ENCODE measurements at places on chromosomes 7 and 10. TPM values are rescaled to one million over a fixed set of nuclear protein-coding genes. Genes with fewer than 3 reads are reported as not detected.

CHST15 gene
- total RNA-seq = 12.5 TPM

CUBN gene
- total RNA-seq = 1.4 TPM

BHLHA15 gene
- total RNA-seq = not detected

TEX36 gene
- not detected for total RNA-seq

DOCK4 gene
- 7.7 TPM for total RNA-seq

CHCHD3 gene
- 42.6 TPM for total RNA-seq

ANXA8 gene
- total RNA-seq = 32.5 TPM

DNA sequence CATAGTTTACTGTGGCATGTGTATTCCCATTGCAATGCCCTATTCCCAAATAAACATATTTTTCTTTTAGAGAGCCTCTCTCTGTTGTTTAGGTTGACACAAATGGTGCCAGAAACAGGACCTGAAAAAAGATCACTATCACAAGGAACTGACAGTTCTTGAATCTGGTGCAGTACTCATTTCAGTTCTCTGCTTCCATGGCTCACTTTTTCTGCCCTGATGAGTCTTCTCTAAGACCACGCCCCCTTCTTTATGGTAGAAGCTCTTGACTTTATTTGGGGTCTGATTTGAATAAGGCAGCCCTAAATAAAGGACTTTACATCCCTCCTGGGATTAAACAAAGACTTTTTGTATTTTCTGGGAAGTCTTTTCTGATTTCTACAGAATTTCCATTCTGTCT lies 3.5 kb upstream of the CCDC126 start:
- DNase-seq = no peak

DNA sequence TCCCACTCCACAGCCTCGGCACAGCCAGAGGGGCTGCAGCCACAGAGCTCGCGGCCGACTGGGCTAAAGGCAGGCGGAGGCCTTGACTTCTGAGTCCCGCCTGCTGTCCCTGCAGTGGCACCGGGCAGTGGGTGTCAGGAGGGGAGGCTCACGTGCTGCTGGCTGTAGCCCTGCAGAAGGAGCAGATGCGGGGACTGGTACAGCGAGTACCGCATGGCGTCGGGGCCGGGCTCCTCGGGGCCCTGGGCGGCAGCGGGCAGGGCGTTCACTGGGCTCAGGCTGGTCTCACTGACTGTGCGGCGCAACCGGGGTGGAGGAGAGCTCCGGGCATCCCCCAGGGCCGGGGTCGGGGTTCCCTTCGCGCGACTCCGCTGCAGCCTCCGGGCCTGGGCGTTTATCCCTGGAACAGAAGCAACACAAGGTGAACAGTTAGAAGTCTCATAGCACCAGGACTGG lies 25.6 kb downstream of the PAPOLB start:
- no peak for DNase-seq

- DNase-seq = no peak
Measured at GRCh38 chr10:61052469-61053205, 108.7 kb upstream of the RHOBTB1 start.

DNA sequence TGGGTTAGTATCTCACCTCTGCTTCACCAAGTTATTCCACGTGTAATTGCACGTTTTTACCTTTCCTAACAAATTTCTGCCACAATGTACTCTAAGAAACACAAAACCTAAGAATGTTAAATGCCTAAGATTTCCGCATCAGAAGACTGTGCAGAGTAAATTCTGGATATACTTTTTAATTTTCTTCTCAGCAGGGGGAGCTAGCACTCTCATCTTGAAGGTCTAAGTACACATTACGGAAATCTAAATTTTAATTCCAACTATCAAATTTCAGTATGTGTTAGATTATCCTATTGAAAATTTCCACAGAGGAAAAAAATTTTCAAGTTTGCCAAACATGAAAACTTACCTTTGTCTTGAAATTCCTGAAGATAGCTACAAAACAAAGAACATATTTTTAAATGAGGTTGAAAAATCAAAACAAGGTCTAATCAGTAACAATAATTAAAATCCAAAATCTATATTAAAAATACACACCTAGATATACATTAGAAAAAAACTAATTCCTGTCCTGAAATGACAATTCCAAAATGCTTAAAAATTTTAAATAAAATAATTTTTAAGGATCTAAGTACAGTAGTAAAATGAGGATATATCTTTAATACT lies 10.5 kb downstream of the SKAP2 start:
- peak; percentile 82 for DNase-seq

DNA sequence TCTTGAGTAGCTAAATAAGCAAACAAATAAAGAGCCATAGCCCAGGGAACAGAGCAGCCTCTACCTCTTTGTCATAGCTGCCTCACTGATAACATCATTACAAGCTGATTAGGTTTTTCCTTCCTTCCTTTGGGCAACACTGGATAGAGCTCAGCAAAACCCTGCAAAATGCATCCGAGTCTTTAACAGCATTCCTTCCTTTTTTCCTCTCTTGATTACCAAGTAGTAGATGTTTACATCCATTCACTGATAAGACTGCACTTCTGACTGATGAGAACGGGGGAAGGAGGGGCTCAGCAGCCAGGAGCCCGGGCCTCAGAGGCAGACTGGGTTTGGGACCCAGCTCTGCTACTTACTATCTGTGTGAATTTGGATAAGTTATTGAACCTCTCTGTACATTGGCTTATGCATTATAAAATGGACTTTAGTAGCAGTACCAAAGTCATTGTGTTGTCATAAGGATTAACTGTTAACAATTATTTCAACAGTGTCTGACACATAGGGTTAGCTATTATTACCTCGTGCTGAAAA lies 214.2 kb downstream of the ANK3 start:
- DNase-seq = no peak

GRCh38 chr10:70190581-70190980 lies 20.3 kb upstream of the SAR1A start:
- peak; percentile 91 for DNase-seq

DNA sequence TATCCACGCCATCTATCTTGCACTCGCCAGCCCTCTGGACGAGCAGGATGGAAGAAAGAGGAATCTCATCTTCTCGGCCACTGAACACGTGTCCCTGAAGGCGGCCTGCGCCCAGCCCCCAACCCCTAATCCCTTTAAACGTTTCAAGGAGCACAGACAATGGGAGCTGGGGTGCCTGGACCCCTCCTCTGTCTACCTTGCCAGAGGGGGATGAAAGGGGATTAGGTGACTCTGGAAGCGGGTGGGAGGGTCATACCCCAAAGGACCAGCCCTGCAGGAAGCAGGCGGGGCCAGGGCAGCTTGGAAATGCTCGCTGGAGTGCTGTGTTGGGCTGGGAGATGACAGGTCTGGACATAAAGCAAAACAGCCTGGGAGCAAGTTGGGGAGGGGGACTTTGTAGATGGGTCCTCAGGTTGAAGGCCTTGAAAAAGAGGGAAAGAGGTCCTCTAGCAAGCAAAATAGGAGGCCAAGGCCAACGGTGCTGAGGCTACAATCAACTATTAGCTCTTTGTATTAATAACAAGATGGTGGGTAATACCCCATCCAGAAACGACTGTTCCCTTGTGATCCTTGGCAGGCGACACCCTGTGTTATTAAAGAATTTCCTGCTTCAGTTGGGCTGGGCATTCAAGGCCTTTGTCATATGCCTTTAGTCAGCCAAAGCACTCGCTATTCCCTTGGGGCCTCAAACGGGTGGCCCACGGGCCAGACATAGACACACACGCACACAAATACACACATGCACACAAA lies 126.5 kb upstream of the UNC5B start:
- no peak for DNase-seq

DNA sequence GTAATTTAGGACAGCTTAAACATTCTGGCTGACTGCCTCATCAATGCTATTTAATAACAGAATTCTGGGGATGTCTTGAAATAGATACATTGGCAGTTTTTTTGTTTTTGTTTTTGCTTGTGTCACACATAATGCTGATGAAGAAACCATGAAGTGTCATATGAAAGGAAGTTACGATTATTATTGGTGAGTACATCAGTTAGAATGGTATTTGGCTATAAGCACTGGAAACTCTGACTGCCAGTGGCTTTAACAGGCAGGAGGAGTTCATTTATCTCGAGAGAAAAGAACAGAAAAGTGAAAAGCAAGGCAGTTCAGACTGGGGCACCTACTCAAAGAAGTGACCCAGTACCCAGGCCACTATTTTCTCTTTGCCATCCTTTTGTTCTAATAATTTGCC lies 18.1 kb downstream of the LSM8 start:
- DNase-seq = no peak

GRCh38 chr10:89241486-89242344 lies 9.9 kb downstream of the LIPA start:
- no peak for DNase-seq

GRCh38 chr7:94676431-94676830 lies 20.5 kb upstream of the SGCE start:
- no peak for DNase-seq

- DNase-seq = no peak
Measured at GRCh38 chr7:2953588-2954407, 89.9 kb downstream of the CARD11 start.

DNA sequence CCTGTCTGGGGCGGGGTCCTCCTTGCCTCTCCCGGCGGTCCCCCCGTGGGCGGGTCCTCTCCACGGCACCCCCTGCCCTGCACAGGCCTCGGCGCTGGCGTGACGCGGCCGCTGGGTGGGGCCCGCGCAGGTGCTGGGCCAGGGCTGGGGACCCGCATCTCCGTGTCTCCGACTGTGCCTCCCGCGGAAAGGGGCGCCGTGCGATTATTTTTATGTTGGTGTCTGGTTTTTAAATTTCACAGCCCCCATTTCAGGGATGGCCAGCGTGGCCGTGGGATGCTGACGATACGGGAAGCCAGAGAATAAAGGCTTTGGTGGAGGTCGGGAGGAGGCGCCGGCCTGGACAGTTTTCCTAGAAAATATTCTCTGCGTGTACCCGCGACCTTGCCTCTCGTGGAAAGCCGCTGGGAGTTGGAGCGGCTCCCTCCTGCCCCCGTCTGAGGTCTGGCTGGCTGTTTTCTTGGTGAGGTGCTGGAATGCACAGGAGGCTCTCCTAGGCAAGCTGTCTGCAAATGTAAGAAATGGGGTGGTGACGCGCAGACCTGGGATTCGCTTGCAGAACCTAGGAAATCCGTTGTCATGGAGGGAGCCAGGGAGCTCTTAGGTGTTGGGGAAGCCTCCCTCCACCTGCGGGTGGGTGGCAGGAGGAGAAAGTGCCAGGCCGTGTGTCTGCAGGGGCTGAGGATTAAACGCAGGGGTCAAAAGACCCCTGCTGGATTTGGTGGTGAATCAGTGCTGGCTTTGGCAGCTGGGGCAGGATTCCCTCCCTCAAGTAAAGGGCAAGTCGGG lies 28.7 kb upstream of the JAKMIP3 start:
- peak; percentile 15 for DNase-seq

Measured in umbilical cord (tissue), 2 donors.